NCI-H2227 treated with DMSO at 0.1 percent for 48 hours (cell line): ENCODE measurements at places on chromosomes 6 and 20.

GRCh38 chr20:7994809-7995208 lies 24.8 kb downstream of the TMX4 start:
- no peak for DNase-seq

- DNase-seq: no peak
These were observed 906.8 kb downstream of the QKI start for GRCh38 chr6:164321297-164321696.

DNA sequence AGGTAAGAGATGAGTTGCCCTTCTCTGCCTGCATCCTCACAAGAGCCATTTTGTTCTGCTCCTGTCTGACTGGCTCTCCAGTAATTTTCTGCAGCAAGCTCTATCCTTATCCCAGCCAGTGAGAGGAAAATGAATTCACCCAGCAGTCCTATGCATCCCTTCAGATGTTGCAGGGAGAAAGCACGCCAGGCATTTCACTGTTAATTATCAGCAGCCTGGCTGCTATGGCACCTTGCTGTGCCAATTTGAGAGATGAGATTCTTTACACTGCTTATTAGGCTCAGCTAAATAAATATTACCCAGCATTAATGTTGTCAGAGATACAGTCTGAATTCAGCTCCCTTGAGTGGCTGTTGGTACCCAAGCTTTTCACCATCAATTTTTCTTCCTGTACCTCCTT lies 61.1 kb upstream of the SNAP25 start:
- DNase-seq: no peak

DNA sequence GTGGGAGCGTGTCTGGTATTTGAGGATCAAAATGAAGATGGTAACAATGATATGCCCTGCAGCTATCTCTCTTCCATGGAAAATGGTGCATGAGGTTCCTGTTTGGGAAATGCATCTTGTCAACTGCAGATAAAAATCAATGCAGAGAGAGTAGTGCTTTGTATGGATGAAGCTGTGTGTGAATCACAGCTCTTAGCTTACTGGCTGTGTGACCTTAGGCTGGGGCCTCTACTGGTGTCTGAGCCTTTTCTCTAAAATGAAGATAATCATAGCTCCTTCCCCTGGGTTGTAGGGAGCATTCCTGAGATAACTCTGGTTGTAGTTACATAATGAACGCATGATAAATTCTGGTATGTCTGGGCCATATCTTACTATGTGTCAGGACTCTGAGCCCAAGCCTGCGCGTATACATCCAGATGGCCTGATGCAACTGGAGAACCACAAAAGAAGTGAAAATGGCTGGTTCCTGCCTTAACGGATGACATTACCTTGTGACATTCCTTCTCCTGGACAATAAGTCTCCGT lies 19.6 kb downstream of the ANGPT4 start:
- no peak for DNase-seq

- DNase-seq: no peak
These were observed 62.5 kb upstream of the TIAM2 start for GRCh38 chr6:154932515-154933027.

GRCh38 chr6:104525677-104526322 lies 333.9 kb downstream of the HACE1 start:
- peak; percentile 70 for DNase-seq

DNA sequence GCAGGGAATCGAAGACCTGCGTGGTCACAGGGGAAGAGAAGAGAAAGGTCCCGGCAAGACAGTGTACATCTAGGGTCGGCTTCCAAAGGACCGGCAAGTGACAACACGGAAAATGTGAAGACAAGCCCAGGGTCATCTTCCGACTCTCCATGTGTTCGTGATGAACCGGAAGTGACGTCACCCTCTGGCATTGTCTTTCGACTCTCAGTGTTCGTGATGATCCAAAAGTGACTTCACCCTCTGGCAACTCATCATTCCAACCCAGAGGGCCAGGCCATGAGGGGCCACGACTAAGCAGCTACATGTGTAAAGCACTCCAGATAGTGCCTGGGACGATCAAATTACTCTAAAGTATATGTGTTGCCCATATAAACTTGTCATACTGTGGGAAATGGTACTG lies 290.8 kb downstream of the THBS2 start:
- DNase-seq: no peak

DNA sequence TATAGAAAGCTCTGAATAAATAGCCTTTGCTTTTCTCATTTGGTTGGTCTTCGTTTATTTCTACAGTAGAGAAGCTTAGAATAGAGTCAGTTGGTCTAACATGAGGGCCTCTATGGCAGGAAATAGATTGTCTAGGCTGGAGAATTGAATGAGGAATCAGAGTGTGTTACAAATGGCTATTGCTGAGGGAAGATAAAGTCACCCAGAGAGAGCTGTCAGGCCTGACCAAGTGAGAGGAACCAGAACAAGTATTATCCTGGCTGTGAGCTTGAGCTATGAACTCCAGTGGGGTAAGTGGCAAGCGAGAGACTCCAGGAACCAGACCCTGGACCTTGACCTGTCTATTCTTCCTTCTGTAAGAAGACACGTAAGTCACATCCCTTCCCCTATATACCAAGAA lies 353.1 kb downstream of the CD83 start:
- DNase-seq: no peak

- DNase-seq: no peak
These were observed 241.4 kb downstream of the DOK5 start for GRCh38 chr20:54716790-54717189.

DNA sequence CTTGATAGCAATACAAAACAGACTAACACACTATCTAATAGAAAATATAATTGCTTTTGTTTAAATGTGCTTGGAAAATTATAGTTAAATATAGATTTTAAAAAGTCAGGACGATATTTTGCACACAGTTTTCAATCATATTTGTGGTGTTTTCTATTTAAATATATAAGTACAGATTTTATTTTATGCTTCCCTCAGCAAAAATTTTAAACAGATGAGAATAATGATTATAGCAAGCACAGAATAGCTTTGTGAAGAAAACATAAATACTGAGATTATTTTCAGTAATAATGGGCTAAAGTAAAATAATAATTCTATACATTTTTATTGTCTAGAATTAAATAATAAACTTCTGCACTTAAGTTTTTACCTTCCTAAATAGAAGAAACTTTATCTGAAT lies 809.4 kb downstream of the PHF3 start:
- DNase-seq: no peak

- no peak for DNase-seq
These were observed 18.8 kb downstream of the ALDH5A1 start for GRCh38 chr6:24513602-24514001.

GRCh38 chr6:100194535-100194934 lies 200.5 kb upstream of the MCHR2 start:
- DNase-seq: no peak

GRCh38 chr6:153790876-153791473 lies 248.1 kb upstream of the OPRM1 start:
- DNase-seq: no peak

- no peak for DNase-seq
These were observed 20.4 kb downstream of the OSBPL2 start for GRCh38 chr20:62258499-62259293.

- no peak for DNase-seq
These were observed 19.2 kb upstream of the RIPOR3 start for GRCh38 chr20:50710492-50711063.

GRCh38 chr6:78771586-78771985 lies 95.8 kb upstream of the IRAK1BP1 start:
- no peak for DNase-seq

- DNase-seq: no peak
These were observed 35.0 kb downstream of the BTBD9 start for GRCh38 chr6:38604700-38605099.

GRCh38 chr20:53599910-53600632 lies 6.4 kb upstream of the ZNF217 start:
- no peak for DNase-seq

- no peak for DNase-seq
These were observed 8.5 kb upstream of the MRS2 start for GRCh38 chr6:24394061-24394779.

GRCh38 chr6:110328259-110328658 lies 29.9 kb downstream of the METTL24 start:
- DNase-seq: no peak

GRCh38 chr6:140871911-140872310 lies 1260.8 kb upstream of the GJE1 start:
- no peak for DNase-seq

DNA sequence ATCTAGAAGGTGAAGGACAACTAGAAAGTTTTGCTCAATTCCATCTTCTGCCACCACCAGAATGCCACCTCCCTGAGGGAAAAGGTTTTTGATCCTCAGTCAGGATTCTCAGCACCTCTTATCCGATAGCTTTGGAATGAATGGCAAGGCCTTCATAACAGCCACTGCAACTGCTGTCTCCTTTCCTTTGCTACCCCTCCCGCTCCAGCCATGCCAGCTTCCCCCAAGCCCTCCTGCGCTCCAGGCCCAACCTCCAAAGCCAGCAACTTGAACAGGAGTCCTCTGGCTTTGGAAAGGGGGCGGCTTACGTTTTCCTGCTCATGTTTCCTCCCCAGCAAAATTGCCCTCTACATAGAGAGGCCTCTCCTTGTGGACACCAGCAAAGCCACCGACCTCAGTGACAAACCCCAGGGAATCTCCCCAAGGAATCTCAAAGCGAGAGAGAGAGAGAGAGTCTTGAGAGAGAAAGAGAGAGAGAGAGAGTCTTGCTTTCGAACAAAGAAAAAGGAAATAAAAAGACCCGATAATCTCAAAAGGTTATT lies 420 bp upstream of the BTN2A1 start:
- DNase-seq: no peak

DNA sequence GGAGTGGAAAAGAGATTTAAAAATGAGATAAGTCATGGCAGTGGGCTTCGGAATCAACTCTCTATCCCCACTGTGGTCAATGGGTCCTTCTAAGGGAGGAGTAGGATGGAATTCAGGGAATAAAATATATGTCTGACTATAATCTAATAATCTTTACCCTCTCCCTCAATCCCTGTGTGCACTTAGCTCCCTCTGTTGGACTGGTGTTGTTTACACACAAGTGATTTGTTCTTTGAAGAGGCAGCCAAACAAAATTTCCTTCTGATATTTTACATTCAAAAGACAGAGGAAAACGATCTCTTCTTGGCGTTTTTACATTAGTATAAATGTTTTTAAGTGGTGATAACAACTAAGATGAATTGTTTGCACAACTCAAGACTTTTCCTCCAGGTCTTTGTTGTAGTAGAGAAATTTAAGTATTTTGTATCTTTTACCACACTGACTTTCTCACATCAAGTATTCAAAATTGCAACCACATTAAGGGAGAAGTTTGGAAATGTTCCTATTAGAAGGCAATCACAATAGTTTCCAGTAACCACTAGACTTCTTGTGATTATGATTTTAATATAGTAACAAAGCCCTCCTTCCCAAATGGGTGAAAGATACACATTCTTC lies 317.8 kb downstream of the CENPW start:
- no peak for DNase-seq

GRCh38 chr20:46717818-46718541 lies 8.5 kb downstream of the SLC2A10 start:
- DNase-seq: no peak

- DNase-seq: no peak
These were observed 544.7 kb upstream of the FLRT3 start for GRCh38 chr20:14882157-14882556.

DNA sequence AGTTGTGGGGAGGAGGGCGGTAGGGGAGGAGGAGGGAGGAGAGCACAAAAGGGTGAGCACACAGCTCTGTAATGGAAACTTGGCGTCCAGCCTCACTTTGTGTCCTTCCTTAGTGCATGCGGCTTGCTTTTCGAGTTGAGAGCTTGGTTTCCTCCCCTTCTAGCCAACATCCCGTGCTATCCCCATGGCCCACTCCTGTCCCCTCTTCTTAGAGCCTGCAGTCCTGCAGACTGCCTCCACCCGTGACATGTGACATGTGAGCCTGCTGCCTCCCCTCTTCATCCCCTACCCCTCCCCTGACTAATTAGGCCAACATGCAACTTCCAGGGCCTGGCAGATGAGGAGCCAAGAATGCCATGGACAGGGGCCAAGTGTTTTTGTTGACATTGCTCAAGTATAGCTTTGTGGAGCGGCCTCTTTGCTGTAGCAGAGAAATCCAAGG lies 63.2 kb downstream of the SLC24A3 start:
- DNase-seq: no peak

GRCh38 chr6:4004249-4004648 lies 74.7 kb downstream of the FAM217A start:
- no peak for DNase-seq

DNA sequence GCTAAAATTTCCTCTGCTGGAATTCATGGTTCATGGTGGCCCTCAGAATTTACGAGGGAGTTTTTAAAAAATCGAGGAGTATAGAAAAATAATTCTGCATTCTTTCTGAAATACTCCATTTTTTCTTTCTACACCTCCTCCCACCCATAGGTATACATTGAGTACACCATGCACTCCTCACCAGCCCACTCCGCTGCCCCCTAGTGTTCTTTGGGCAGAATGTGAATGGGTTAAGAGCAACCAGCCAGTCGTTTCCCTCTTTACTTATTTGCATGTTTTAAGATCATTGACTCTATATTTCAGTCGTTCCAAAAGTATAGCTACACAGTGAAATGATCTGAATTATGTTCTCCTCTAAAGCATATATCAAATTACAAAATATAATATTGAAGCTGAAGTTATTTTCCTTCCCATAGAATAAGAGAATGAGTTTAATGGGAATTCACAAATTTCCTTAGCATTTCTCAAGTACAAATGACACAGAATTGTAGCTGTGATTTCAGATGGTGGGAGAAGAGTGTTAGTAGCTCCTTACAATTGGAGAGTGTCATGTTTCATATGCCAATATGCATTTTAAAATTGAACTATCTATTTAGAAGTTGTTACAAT lies 977.7 kb upstream of the SLC35B3 start:
- DNase-seq: peak; percentile 9

- DNase-seq: no peak
These were observed 185.5 kb upstream of the NRSN1 start for GRCh38 chr6:23940466-23940865.

- DNase-seq: no peak
These were observed 17.2 kb downstream of the KLHL31 start for GRCh38 chr6:53648184-53648943.

DNA sequence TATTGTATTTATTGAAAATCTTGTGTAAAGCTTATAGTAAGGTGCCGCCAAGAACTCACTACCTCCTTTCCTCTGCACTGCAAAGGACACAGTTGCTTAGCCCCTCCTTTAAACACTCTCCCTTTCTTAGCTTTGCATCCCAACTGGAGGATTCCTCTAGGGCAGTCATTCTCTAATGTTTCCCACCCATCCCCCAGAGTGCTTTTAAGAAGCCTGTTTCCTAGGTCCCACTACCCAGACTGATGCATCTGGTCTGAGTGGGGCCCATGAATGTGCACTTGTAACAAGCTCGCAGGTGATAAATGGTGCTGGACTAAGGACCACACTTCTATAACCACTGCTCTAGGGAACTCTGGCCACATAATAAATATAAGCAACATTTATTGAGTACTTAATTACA lies 55.2 kb downstream of the B4GALT5 start:
- peak; percentile 50 for DNase-seq

- DNase-seq: peak; percentile 2
These were observed 40.9 kb upstream of the PKIB start for GRCh38 chr6:122569230-122569771.
